ENCODE measurements at places on chromosomes 7 and 10. TPM values are rescaled to one million over a fixed set of nuclear protein-coding genes. Genes with fewer than 3 reads are reported as not detected.

MRLN gene
- 5.0 TPM for polyA plus RNA-seq

SSC4D gene
- polyA plus RNA-seq: not detected

PRF1 gene
- polyA plus RNA-seq: 11.0 TPM

GHRHR gene
- 0.33 TPM for polyA plus RNA-seq

CACNB2 gene
- 4.7 TPM for polyA plus RNA-seq

SPDYE16 gene
- polyA plus RNA-seq: not detected

TAS2R41 gene
- polyA plus RNA-seq: not detected

CHST3 gene
- 1.5 TPM for polyA plus RNA-seq

CYP51A1 gene
- 19.7 TPM for polyA plus RNA-seq

GPR158 gene
- polyA plus RNA-seq: 0.25 TPM

- peak; percentile 54 for DNase-seq
- H3K4me1 ChIP-seq: no peaks in the 10 kb centered on the region
- H3K27me3 ChIP-seq: no peaks in the 10 kb centered on the region
- H3K27ac ChIP-seq: no peak overlapping the region
Observed at GRCh38 chr10:4742217-4742616, 83.8 kb upstream of the AKR1E2 start.

DNA sequence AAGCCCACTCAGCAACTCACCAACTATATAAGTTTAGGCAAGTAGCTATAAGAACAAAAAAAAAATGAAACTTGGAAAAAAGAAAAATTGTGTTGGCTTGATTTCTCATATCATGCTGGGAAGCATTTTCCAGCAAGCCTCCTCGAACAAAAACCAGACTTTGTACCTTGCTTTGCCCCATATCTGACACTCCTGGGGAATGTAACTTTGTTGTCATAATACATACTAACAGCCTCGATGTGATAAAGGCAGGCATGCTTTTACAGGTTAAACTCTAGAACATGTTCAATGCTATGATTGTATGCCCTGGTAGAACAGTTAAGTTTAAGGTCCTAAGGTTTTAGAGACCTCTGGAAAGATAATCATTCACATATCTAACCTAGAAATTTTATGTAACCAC lies 11.6 kb downstream of the CFAP43 start:
- H3K36me3 ChIP-seq: no peaks in the 10 kb centered on the region
- no peak for DNase-seq
- H3K4me3 ChIP-seq: no peak overlapping the region
- H3K27ac ChIP-seq: no peak overlapping the region

DNA sequence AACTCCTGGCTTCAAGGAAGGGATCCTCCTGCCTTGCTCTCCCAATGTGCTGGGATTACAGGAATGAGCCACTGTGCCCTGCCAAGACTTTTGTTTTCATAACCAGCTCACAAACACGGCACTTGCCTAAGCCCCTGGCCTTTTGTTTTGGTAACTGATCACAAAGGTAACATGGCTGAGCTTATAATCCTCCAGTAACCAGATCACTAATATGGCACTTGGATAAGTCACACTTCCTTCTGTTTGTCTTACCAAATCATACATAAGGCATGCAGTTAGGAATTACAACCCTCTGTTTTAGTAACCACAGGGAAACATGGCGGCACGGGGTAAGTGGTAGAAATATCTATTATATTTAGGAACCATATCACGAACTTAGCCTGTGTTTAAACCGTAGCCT lies 577.1 kb downstream of the CALN1 start:
- no peaks in the 10 kb centered on the region for H3K36me3 ChIP-seq
- no peak for DNase-seq
- H3K4me1 ChIP-seq: no peaks in the 10 kb centered on the region
- H3K27me3 ChIP-seq: no peaks in the 10 kb centered on the region

GRCh38 chr7:30910411-30911073 lies 1.1 kb upstream of the AQP1 start:
- peak overlapping the region; percentile 79 for H3K27ac ChIP-seq
- H3K4me1 ChIP-seq: peaks cover 62% of the 10 kb centered on the region

GRCh38 chr7:80869821-80870751 lies 48.8 kb downstream of the SEMA3C start:
- DNase-seq: no peak
- H3K36me3 ChIP-seq: no peaks in the 10 kb centered on the region
- no peak overlapping the region for H3K4me3 ChIP-seq
- peak overlapping the region; percentile 12 for H3K27ac ChIP-seq
- H3K4me1 ChIP-seq: peaks cover 14% of the 10 kb centered on the region
- H3K27me3 ChIP-seq: no peaks in the 10 kb centered on the region

DNA sequence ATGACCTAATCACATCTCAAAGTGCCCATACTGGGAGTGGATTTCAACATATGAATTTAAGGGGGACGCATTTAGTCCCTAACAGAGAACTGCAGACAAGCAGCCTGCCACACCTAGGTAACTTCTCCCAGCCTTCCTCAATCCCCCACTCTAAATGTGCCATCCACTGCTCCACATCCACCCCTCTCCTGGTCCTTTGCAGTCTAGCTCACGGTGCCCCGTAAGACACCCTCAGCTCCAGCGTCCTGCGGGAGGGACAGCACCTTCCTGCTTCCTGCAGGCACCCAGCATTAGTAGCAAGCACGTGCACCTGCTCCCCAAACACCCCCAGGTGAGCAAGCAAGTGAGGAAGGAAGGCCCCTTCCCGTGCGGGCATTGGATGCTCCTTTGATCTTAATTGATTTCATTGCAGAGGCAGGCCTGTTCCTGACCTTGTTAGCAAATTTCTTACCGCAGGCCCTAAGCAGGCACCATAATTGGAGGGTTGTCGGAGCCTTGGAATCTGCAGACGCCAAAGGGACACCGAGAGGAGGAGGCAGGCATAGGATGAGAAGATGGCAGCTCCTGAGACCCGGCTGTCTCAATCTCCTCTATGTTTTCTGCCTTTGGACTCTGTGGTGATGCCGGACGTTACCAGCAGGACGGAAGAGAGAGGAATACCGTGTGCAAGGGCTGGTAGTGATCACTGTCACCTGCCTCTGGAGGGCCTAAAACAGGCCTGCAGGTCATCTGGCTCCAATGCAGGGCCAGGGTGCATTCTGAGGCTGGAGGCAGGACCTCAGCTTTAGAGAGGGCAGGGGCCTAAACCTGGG lies 75.8 kb upstream of the CHST15 start:
- H3K4me1 ChIP-seq: no peaks in the 10 kb centered on the region
- DNase-seq: no peak
- H3K27ac ChIP-seq: no peak overlapping the region
- no peak overlapping the region for H3K4me3 ChIP-seq
- no peaks in the 10 kb centered on the region for H3K27me3 ChIP-seq
- H3K36me3 ChIP-seq: no peaks in the 10 kb centered on the region

DNA sequence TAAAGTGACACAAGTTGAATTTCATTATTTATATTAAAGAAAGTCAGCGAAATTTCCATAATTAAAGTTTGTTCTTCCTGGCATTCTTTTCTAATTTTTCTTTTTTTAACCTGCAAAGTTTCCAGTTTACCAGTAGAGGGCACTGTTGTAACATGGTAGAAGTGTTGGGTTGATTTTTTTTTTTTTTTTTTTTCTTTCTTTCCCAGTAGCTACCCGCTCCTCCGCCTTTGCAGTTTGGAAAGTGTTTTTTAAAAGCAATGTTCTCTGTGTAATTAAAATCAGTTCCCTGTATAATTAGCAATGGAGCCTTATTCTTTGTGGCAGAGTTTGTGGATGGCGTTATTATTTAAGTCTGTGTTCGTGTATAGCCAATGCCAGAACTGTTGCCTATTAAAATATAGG lies 53.7 kb downstream of the TAF3 start:
- H3K27me3 ChIP-seq: no peaks in the 10 kb centered on the region
- no peak overlapping the region for H3K27ac ChIP-seq
- peak overlapping the region; percentile 18 for H3K4me3 ChIP-seq
- DNase-seq: peak; percentile 58
- no peaks in the 10 kb centered on the region for H3K4me1 ChIP-seq

GRCh38 chr7:5479431-5479745 lies 55.8 kb upstream of the TNRC18 start:
- no peak overlapping the region for H3K4me3 ChIP-seq
- DNase-seq: no peak
- peaks cover 13% of the 10 kb centered on the region for H3K4me1 ChIP-seq
- H3K27ac ChIP-seq: no peak overlapping the region
- H3K27me3 ChIP-seq: no peaks in the 10 kb centered on the region
- H3K36me3 ChIP-seq: peaks cover 8% of the 10 kb centered on the region

- no peak overlapping the region for H3K4me3 ChIP-seq
- H3K27ac ChIP-seq: no peak overlapping the region
- peak; percentile 10 for DNase-seq
- H3K27me3 ChIP-seq: no peaks in the 10 kb centered on the region
- H3K4me1 ChIP-seq: no peaks in the 10 kb centered on the region
Observed at GRCh38 chr7:45682836-45683555, 108.8 kb downstream of the ADCY1 start.

GRCh38 chr10:117410557-117410956 lies 35.3 kb upstream of the PDZD8 start:
- H3K36me3 ChIP-seq: no peaks in the 10 kb centered on the region
- DNase-seq: no peak
- no peak overlapping the region for H3K27ac ChIP-seq
- H3K4me3 ChIP-seq: no peak overlapping the region

DNA sequence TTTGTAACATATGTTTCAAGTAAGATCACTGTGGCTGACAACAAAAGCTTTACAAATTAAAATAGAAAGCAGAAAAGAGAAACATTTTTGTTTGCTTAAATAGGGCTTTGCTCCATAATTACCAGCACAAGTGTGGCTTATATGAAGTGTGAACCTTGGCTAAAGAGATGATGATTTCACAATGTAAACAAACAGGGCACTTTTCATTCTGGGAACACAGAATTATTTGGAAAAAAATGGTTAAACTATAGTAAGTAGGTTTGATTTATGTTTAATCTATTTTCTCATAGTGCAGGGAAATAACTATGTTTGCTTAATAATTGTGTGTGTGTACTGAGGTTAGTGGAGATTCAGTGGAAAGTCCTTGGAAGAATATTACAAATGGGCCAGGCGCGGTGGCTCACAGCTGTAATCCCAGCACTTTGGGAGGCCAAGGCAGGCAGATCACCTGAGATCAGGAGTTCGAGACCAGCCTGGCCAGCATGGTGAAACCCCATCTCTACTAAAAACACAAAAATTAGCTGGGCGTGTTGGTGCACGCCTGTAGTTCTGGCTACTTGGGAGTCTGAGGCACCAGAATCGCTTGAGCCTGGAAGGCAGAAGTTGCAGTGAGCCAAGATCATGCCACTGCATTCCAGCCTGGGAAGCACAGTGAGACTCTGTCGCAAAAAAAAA lies 19.1 kb upstream of the OTUD1 start:
- H3K36me3 ChIP-seq: no peaks in the 10 kb centered on the region
- H3K27ac ChIP-seq: no peak overlapping the region
- H3K4me3 ChIP-seq: no peak overlapping the region
- no peaks in the 10 kb centered on the region for H3K27me3 ChIP-seq
- H3K4me1 ChIP-seq: no peaks in the 10 kb centered on the region

DNA sequence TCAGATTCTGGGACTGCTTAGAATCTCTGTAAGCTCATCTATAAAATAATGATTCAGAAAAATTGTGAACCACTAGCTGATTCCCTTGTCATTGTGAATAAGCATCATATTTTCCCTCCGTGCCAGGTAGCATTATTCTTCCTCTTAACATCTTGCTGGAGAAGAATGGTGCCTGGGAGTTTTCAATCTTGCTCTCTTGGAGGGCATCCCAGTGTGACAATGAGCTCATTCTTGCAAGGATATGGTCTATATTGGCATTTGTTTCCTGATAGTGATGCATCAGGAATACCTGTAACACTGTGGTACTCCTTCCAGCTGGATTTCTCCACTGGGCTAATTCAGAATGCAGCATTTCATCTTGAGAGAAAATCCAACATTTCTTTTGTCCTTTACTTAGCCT lies 126.4 kb upstream of the ITGB1 start:
- no peaks in the 10 kb centered on the region for H3K4me1 ChIP-seq
- no peak overlapping the region for H3K27ac ChIP-seq

GRCh38 chr10:31668326-31668725 lies 260.3 kb downstream of the ARHGAP12 start:
- no peaks in the 10 kb centered on the region for H3K36me3 ChIP-seq
- H3K4me1 ChIP-seq: peaks cover 15% of the 10 kb centered on the region
- DNase-seq: no peak
- peak overlapping the region; percentile 47 for H3K27ac ChIP-seq

GRCh38 chr7:79434867-79435266 lies 18.6 kb downstream of the MAGI2 start:
- no peaks in the 10 kb centered on the region for H3K27me3 ChIP-seq
- H3K27ac ChIP-seq: no peak overlapping the region
- no peaks in the 10 kb centered on the region for H3K36me3 ChIP-seq

DNA sequence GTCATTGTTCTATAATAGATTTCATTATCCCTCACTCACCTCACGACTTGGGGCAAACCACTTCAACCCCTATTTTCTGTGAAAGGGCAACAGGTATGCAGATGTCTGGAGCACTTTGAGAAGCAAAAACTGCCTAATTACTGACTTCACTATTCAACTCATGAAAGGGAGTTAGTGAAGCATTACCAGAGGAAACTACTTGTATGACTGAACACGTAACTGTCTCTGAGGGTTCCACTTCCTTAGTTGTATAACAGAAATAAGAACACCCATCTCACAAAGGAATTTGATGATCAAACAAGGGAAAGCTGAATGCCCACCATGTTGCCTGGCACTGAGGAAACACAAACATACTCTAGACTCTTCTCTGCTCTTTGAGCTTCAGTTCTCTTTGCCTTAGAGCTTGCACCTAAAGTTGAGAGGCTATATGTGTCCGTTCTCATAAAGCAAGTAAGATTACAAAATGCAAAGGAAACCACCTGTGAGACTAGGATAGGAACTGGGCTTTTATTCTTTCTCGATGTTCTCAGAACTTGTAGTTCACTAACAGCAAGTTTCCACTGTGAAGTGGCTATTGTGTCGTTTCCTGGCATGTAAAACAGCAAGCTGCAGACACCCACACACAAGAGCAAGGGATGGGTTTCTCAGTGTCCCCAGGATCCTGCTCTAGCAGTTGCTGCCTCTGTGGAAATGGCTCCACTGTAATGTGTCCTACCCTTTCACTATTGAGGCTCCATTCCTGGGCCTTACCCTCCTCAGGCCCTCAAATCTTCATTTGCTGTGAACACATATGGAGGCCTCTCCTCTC lies 2.6 kb downstream of the TMEM243 start:
- peaks cover 62% of the 10 kb centered on the region for H3K4me1 ChIP-seq
- peak overlapping the region; percentile 88 for H3K27ac ChIP-seq
- DNase-seq: no peak
- no peaks in the 10 kb centered on the region for H3K36me3 ChIP-seq

- H3K4me3 ChIP-seq: no peak overlapping the region
- H3K4me1 ChIP-seq: peaks cover 11% of the 10 kb centered on the region
- no peak overlapping the region for H3K27ac ChIP-seq
- no peaks in the 10 kb centered on the region for H3K27me3 ChIP-seq
- H3K36me3 ChIP-seq: no peaks in the 10 kb centered on the region
Observed at GRCh38 chr10:88095223-88095721, 231.8 kb downstream of the PTEN start.

GRCh38 chr7:2855386-2855785 lies 11.3 kb upstream of the GNA12 start:
- H3K4me1 ChIP-seq: no peaks in the 10 kb centered on the region
- no peak overlapping the region for H3K4me3 ChIP-seq
- no peaks in the 10 kb centered on the region for H3K27me3 ChIP-seq
- no peak overlapping the region for H3K27ac ChIP-seq

Data from stomach (tissue), 19 donors.